ENCODE measurements at places on chromosomes 3 and 15. TPM values are rescaled to one million over a fixed set of nuclear protein-coding genes. Genes with fewer than 3 reads are reported as not detected.

- no peak for DNase-seq
Observed at GRCh38 chr15:42879443-42879842, 41.1 kb downstream of the TTBK2 start.

DNA sequence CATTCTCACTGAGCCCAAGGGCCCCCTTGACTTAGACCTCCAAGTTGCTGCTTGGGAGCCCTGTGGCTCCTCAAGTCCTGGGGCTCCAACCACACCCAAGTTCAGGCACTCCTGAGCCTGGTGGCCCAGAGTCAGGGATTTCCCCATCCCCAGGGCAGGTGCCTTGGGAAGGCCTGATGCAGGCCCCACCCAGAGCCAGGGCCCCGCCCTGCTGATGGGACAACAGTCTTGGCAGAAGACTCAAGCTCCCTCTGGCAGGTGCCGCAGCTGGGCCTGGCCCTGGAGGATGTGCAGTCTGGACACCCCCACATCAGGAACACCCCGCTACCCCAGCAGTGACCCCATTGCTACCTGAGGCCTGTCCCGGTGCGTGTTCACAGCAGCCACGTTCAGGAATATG is 17.7 kb upstream of the SHISA5 start:
- DNase-seq = no peak

- no peak for DNase-seq
Observed at GRCh38 chr3:126346466-126346865, 10.7 kb downstream of the KLF15 start.

The RAB6B gene
- 0.32 TPM for total RNA-seq

The PARP16 gene
- 7.8 TPM for total RNA-seq

The RNF7 gene
- total RNA-seq = 120 TPM

All from LHCN-M2 (cell line).